ENCODE measurements at places on chromosomes 7 and 10. TPM values are rescaled to one million over a fixed set of nuclear protein-coding genes. Genes with fewer than 3 reads are reported as not detected.

DNA sequence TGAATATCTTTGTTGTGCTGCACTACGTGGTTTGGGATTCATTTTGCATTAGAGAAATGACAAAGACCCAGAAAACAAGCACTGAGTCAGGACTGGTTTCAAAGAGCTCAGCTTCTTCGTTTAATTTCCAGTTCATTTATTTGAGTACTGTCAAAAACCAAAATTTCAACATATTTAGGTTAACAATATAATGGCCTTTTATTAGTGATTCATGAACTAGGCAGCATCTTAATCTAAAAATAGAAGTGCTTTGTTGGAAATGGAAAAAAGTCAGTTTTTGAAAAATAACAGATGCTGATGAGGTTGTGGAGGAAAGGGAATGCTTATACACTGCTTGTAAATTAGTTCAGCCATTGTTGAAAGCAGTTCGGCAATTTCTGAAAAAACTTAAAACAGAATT, 856.4 kb downstream of the LRMDA start:
- no peak for DNase-seq

DNA sequence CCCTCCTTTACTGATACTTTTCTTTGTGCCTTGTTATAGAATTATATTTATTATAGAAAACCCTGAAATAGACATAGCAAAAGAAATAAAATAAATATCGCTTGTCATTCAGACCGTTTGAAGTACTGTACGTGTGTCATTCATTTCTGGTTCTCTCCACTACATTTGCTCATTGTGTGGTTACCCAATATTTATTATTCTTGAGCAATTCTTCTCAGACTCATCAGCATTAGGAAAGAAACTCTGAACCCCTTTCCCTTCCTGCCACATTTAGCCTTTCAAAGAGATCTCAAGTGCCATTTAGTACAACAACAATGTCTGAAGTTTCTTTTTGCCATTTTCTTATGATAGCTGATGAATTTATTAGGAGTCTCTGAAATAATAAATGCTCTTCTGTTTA, 154.1 kb downstream of the KIAA1217 start:
- DNase-seq: no peak

- no peak for DNase-seq
Measured at GRCh38 chr10:130664526-130664925, 528.3 kb downstream of the GLRX3 start.

- DNase-seq: peak; percentile 82
Measured at GRCh38 chr10:21516242-21517131, 9.0 kb downstream of the SKIDA1 start.

DNA sequence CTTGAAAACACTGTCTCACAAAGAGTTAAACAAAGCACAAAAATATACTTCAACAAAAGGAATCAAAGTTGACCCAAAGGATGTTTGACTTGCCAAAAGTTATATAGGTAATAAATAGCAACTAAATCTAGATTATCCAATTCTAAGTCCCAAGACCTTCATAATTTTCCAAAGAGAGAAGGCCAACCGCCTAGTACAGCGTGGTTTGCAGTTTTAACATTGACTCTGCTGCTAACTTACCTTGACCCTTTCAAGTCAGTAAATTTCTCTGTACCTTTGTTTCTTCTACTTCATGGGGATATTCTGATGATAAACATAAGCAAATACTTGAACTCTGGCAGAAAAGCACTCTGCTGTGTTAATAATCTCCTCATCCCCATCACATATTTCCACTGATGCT, 1.9 kb upstream of the GPR22 start:
- no peak for DNase-seq

DNA sequence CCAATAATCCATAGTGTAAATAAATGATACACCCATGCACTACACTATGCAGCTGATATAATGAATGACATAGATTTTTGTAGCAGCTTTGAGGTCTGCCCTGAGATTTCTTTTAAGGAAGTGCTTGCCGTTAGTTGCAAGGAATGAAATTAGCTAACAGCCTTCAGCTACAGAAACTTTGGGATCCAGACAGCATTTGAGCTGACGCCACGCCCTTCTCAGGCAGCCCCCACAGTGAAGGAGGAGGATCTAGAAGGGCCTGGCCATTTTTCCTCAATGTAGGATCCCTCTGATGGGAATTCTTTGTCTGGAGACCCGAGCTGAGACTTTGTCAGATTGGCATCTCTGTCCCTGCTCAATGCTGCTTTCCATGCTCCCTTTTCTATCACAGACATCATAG, 6.1 kb upstream of the PDK4 start:
- DNase-seq: no peak

The EIF5AL1 gene
- total RNA-seq: 0.51 TPM

The ARMC3 gene
- not detected for total RNA-seq

The SRGN gene
- 622 TPM for total RNA-seq

The TRPV5 gene
- total RNA-seq: not detected

Measured in dermis blood vessel endothelial cell (primary cell).